ENCODE measurements at places on chromosomes 3 and 15. TPM values are rescaled to one million over a fixed set of nuclear protein-coding genes. Genes with fewer than 3 reads are reported as not detected.

IL17RD gene
- total RNA-seq: 11.7 TPM

SV2B gene
- 0.35 TPM for total RNA-seq

KNG1 gene
- 0.43 TPM for total RNA-seq

USP13 gene
- total RNA-seq: 9.4 TPM

PLS1 gene
- total RNA-seq: 81.0 TPM

GPR160 gene
- total RNA-seq: 36.3 TPM

SEMA3F gene
- 34.1 TPM for total RNA-seq

KIF15 gene
- 1.7 TPM for total RNA-seq

P2RY1 gene
- 9.1 TPM for total RNA-seq

VGLL3 gene
- 39.2 TPM for total RNA-seq

GRCh38 chr15:89101302-89102193 lies 13.3 kb downstream of the ABHD2 start:
- DNase-seq: peak; percentile 85

- no peak for DNase-seq
These were observed 30.6 kb downstream of the LDHAL6B start for GRCh38 chr15:59237119-59237855.

DNA sequence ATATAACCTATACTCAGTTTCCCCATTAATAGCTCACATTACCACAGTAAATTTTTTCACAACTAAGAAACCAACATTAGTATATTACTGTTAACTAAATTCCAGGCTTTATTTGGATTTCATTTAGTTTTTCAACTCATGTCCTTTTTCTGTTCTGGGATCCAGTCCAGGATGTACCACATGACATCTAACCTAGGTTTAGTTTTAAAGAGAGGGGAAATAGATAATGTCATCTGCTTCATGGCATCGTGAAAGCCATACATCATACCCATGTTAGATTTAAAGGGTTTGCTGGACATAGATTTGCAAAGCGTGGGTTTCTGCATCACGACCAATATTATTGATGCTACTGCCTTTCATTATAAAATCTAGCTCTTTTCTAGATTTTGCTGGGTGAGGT lies 33.2 kb upstream of the RPP14 start:
- no peak for DNase-seq

- peak; percentile 20 for DNase-seq
These were observed 164.0 kb downstream of the IL20RB start for GRCh38 chr3:137121704-137122314.

- DNase-seq: no peak
These were observed 20.2 kb downstream of the MAGEF1 start for GRCh38 chr3:184691397-184692231.

DNA sequence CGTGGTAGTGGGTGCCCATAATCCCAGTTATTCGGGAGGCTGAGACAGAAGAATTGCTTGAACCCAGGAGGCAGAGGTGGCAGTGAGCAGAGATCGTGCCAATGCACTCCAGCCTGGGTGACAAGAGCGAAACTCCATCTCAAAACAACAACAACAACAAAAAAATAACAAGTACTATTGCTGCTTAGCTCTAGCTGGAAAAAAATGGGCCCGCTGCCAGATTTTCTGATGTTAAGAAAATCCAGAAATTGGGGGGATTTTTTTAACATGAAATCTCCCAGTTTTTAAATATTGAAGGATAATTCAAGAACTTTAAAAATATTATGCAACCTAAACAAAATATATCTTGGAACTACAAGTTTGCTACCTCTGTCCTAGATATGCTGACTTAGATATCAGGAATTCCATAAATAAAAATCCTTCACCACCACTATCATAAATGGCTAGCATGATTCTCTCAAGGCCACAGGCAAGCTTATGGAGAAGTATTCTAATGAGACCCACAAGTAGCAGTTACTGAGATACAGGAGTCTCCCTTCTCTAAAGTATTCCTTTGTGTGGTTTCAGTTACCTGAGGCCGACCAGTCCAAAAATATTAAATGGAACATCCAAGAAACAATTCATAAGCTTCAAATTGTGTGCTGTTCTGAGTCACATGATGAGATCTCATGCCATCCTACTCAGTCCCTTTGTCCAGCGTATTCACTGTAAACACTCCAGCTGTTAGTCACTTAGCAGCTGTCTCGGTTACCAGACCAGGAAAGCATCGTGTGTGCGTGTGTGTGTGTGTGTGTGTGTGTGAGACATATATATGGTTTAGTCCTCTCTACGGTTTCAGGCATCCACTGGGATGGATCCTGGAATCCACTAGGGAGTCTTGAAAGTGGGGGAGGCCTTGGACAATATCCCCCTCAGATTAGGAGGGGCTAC lies 277.2 kb downstream of the TBL1XR1 start:
- no peak for DNase-seq

DNA sequence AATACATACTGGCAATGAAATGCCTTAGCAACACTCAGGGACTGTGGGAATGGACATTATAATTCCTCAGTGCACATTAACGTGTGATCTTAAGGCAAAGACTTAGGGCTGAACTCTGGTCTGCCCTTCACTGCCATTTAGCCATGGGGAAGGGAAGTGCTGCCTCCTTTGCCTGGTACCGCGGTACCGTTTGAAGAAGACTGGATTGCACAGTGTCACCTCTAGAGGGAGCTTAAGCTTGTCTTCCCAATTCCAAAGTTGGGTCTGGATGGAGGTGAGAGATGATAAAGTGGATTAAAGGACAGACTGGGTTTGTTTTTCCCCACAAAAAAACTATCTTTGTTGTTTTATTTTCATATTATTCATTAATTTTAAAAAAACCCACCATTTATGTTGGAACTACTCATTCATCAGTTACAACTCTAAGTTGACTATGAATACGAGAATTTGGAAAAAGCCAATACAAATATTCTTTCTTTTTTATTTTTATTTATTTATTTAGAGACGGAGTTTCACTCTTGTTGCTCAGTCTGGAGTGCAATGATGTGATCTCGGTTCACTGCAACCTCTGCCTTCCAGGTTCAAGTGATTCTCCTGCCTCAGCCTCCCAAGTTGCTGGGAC lies 60.0 kb upstream of the SYN2 start:
- no peak for DNase-seq

DNA sequence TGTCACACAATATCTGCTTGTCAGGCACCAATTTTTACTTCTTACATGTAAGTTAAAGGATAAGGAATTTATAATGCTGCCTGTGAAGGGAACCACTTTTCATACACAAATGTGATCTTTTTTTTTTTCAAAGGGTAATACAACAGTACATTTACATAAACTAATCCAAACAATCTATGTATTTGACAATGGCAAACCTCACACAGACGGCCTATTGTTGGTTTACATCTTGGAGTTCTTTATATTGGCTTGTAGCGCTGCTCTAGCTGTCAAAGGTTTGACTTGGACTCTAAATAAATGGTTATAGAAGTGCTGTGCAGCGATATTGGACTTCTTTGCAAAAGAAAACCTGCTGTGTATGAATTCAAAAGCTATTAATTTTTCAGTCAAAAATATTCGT lies 598.0 kb downstream of the FOXP1 start:
- DNase-seq: no peak

DNA sequence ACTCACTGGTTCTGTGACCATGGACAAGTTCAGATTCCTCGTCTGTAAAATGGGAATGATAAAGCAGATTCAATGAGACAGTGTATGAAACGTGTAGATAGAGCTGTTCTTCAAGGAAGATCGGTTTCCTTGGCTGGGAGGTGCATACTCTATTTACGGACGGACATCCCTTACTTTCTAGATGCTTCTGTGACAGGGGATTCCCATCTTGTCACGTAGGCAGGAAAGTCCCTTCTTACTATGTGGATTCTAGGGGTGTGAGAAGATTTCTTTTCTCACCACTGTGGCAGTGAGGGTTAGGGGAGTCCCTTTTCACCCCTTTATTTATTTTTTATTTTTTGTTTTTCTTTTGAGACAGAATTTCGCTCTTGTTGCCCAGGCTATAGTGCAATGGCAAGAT lies 180.9 kb upstream of the TBL1XR1 start:
- DNase-seq: no peak

GRCh38 chr3:188170461-188171459 lies 16.8 kb downstream of the LPP start:
- DNase-seq: no peak

- no peak for DNase-seq
These were observed 166.0 kb downstream of the NEK11 start for GRCh38 chr3:131192701-131193100.

- DNase-seq: no peak
These were observed 88.8 kb upstream of the ALDH1A3 start for GRCh38 chr15:100790786-100791265.

GRCh38 chr3:8759038-8759707 lies 10.2 kb downstream of the OXTR start:
- DNase-seq: no peak

DNA sequence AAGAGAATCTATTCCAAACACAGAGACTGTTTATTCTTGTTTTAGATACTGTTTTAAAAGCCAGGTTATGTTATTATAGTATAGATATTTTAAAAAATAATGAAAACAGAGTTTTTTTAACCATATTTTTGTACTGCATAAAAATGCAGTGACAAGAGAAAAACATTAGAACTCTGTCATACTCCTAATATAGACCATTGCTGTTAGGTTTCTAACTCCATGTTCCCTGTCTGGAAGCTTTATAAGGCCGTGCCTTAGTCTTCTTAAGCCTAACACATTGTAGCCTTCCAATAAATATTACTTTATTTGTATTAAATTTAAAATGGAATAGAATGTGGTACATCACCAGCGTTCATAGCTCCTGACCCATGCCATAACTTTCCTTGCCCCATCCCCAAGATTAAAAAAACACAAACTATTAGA lies 53.2 kb downstream of the MBNL1 start:
- DNase-seq: no peak

DNA sequence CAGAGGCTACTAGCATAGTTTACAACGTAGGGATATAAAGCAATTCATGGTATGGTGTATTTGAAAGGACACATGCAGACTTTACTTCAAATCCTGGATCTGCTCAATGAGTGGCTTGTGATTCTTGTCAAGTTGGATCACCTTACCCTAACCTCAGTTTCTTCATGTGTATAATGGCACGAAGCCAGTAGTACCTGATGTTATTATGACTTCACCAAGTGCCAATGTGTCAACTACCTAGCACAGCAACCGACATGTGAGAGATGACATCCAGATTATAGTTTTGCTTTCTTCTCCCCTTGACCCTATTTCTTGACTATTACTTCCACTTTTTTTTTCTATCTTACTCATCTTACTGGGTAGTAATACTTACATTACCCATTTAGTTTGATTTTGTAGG lies 304.5 kb downstream of the RBMS3 start:
- DNase-seq: no peak

DNA sequence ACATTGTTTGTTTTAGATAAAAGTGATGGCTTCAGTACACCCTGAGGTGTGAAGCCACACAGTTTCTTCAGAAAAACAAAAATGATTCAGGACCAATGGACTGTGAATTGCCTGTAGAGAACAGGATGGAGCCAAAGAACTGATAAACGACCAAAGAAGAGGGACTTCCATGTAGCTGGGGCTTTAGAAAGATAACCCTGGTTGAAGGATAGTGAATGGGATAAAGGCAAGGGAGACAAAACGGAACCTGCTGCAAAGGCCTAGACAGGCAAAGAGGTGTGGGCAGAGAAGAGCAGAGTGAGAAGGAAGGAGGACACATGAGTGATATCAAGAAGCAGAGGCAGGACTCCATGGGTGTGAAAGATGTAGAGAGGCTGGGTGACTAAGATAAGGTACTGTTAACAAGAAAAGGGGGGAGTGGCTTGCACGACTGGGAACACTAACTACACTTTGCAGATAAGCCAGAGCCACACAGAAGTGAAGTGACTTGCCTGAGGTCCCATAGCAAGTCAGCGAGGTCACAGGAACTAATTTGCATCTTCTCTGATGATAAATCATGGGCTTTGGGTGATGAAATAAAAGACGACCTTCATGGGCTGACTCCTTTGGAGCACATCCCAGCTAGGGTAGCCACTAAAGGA lies 44.3 kb downstream of the RAB6B start:
- DNase-seq: no peak

DNA sequence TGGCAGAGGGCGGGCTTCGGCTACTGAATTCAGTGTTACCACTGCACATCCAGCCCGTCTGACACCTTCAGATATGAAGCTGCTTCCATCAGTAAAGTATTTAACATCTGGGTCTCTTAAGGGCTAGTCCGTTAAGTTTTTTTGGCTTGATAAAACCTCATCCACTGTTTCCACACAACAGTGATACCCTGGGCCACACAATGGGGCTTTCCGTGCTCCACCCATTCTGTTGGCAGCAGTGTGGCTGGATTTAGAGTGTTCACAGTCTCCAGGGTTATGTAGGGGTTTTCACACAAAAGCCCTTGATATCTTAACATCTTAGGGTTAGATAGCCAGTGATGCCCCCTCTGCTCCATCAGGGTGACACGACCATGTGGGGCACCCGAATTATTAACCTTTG lies 165.0 kb downstream of the STXBP5L start:
- no peak for DNase-seq

GRCh38 chr15:69554279-69554961 lies 101.8 kb downstream of the RPLP1 start:
- DNase-seq: peak; percentile 55

DNA sequence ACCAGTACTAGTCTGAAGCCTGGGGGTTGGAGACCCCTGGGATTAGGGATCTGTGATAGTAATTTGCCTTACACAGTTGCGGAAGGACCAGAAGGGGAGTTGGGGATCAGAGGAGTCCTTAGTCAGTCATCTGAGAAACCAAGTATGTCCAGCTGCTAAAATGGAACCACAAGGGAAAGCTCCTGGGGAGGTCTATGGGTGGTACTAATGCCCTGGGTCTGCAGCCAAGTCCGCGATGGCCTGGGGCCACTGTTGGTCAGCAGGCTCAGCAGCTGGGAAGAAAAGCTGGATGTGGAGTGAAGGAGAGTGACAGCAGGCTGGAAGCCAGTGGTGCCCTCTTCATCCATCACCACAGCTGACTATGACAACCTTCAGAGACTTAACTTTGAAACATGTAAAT lies 2.2 kb upstream of the ANKDD1A start:
- no peak for DNase-seq

- DNase-seq: peak; percentile 58
These were observed 19.1 kb upstream of the TM4SF18 start for GRCh38 chr3:149352556-149352955.

DNA sequence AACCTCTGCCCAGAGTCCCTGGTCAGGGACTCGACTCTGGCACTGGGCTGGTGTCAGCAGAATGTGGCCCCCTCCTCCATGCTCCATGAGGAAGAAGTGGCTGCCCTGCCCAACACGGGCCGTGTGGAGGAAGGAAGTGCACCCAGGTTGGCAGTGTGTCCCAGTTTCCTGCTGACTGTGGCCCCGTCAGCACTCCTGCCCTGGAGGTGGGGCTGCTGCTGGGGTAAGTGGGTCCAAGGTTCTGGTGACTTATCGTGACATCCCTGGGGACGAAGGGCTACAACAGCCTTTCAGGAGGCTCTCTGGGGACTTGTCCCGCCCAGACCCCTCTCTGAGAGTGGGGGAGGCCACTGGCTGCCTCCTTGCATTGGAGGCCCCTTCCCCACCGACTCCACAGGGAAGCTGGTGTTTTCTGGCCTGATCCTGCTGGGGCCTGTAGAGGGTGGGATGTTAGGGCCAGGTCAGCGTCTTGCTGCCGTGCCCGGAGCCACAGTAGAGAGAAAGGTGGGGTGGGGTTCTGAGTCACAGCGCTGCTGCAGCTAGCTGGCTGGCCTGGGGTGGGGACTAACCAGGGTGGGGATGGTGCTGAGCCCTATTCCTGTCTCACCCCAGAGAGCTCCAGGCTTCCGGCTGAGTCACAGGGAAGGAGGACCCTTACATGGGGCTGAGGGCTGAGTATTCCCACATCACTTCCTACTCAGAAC lies 10.5 kb downstream of the SEMA4B start:
- DNase-seq: peak; percentile 64

- no peak for DNase-seq
These were observed 22.9 kb downstream of the MBNL1 start for GRCh38 chr3:152291649-152292066.

Measured in mucosa of gallbladder (tissue), 1 donor.